Esophagus squamous epithelium (tissue), 5 donors: ENCODE measurements at places on chromosomes 11 and 22.

- DNase-seq, result no peak
Observed at GRCh38 chr11:22342211-22343031, 4.2 kb downstream of the SLC17A6 start.

DNA sequence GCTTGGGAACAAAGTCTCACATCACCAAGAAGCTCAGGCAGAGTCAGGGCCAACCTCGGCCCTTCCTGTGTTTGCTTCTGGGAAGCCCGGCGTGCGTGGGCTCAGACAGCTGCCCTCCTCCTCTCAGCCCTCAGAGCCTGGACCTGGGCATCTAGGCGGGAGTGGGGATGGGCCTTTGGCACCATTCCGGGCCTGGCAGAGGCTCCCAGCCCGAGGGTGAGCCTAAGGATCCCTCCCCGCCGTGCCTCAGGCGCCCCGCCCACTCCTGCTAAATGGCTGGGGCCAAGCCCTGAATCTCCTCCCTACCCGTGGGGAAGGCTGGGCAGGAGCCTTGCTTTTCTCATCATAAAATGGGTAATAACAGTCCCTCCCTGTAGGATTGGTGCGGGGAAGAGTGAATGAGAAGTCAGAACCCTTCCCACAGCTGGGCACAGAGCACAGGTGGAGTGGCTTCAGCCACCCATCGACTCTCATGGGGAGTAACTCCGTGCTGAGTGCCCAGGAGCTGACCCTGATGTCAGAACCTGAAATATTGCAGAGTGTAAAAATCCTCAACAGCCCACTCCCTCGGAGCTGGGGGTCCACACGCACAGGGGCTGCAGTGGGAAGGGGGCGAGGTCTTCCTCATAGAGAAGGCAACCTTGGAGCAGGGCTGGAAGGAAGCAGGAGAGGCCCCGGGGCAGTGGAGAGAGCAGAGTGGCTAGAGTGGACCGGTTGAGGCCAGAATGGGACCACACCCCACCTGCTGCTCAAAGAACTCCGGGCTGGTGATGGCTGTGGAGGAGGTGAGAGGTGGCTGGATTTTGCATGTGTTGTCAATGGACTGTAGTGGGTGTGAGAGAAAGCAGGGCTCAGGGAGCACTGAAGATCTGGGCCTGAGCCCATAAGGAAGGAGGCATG is 18.8 kb upstream of the CDKN1C start:
- no peak for DNase-seq

- DNase-seq, result no peak
Observed at GRCh38 chr11:117096201-117096991, 1.8 kb downstream of the SIK3 start.

DNA sequence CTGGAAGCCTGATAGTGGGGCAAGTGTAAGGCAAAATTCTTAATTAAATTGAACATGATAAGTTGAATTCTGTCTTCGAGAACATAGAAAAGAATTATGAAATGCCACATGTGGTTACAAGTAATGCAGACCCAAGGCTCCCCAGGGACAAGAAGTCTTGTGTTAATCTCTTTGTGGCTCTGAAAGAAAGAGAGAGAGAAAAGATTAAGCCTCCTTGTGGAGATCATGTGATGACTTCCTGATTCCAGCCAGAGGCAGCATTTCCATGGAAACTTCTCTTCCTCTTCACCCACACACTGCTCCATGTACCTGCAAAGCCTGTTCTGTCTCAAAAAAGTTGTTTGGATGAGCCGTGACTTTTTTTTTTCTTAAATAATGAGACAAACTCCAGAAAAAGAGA is 1.9 kb upstream of the TYR start:
- DNase-seq, result no peak

- no peak for DNase-seq
Observed at GRCh38 chr22:22605074-22605404, 39.4 kb upstream of the GGTLC2 start.

GRCh38 chr11:20362481-20362880 is 1.0 kb upstream of the HTATIP2 start:
- no peak for DNase-seq
